Stimulated activated CD8-positive, alpha-beta memory T cell treated with anti-CD3 and anti-CD28 coated beads, Interleukin-7, amount 100 ng/mL, for 1 hour (primary cell): ENCODE measurements at places on chromosomes 7 and 10.

- DNase-seq = no peak
Measured at GRCh38 chr7:129807863-129808262, 144.9 kb downstream of the UBE2H start.

DNA sequence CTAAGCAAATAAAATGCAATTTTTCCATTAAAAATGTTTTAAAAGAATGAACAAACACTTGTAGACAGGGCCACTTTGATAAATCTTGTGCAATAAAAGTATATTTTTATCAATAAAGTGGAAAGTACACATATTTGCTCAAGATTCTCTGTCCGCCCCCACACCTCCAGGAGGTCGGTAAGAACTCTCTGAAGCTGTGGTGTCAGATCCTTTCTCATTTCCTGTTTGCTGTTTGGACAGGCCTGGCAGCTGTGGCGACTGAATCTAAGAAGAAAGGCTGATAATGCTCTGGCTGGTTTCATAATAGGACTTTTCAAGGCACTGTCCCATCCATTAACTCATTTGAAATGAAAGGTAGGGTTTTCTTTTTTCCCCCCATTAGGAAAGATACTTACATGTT is 15.3 kb upstream of the ASB4 start:
- DNase-seq = no peak

- no peak for DNase-seq
Measured at GRCh38 chr10:6072215-6072934, 10.2 kb upstream of the IL2RA start.

DNA sequence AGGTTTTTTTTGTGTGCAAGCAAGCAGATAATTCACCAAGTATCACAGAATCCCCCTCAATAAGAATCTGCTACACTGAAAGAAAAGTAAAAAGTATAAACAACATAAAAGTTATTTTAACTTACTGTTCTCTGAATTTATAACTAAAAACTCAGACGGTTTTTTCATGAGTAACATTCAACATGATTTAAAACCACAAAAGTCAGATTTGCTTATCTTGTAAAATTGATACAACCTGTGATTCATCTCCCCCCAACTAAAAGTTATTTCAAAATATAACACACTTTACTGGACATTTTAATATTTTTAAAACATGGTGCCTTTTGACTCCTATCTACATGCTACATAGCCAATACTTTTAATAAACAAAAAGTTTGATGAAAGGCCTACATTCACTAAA is 32.8 kb downstream of the TSPAN12 start:
- no peak for DNase-seq

- no peak for DNase-seq
Measured at GRCh38 chr7:47912332-47912731, 35.9 kb downstream of the PKD1L1 start.

DNA sequence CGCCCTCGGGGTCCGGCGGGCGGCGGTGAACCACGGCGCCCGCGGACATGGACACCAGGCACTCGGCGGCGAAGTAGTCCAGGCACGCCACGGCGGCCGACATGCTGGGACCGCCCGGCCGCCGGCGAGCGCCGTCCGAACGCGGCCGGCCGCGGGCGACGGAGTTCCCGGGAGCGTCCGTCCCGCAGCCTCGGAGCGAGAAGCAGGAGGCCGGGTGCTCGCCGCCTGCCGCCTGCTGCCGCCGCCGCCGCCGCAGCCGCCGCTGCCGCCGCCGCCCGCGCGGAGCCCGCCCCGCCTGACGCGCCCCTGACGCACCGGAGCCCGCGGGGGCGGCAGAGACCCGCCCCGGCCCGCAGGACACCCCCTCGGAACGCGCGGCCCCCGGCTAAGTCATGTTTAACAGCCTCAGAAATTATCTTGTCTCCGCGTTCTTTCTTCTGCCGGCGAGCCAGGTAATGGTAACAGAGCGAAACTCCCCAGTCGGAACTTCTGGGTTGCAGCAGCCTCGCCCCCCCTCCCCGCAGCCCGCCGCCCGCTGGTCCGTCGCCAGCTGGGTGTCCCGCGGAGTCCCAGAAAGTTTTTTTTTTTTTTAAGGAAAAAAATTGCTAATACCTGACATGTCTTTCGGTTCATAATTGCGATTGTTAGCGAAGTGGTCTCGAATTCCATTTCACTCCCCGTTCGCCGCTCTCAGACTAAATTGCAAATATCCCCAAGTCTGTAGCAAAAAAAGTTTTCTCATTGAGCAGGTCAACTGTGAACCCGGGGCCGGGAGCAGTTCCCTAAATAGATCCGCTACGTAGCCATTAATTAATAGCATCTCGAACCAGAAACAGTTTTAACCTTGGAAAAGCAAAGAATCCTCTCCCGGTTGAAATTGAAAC is at the start of gene KLF14:
KLF14 (minus strand) TSS at position 277 of the 884 bp plus-strand sequence; CDS start at position 103, 174 bp downstream.
- DNase-seq = no peak
